HFF-Myc (cell line): ENCODE measurements at places on chromosomes 7 and 10.
A peak's percentile ranks its signal among the peaks of the same experiment; 100 is the strongest.

GRCh38 chr7:27091105-27091504 is 4.7 kb downstream of the HOXA1 start:
- no peak for DNase-seq

GRCh38 chr7:33039257-33039902 is 23.2 kb downstream of the NT5C3A start:
- no peak for DNase-seq

- DNase-seq, result no peak
These were observed 38.7 kb downstream of the GLI3 start for GRCh38 chr7:42198296-42198695.

- DNase-seq, result no peak
These were observed 24.8 kb downstream of the LIPK start for GRCh38 chr10:88730864-88731263.

GRCh38 chr7:36723951-36724664 is at the start of gene AOAH:
AOAH (minus strand) TSS chr7:36724494; CDS start chr7:36724148, 346 bp downstream.
- DNase-seq, result no peak

- DNase-seq, result no peak
These were observed 6.9 kb upstream of the ACSL5 start for GRCh38 chr10:112366992-112367391.

DNA sequence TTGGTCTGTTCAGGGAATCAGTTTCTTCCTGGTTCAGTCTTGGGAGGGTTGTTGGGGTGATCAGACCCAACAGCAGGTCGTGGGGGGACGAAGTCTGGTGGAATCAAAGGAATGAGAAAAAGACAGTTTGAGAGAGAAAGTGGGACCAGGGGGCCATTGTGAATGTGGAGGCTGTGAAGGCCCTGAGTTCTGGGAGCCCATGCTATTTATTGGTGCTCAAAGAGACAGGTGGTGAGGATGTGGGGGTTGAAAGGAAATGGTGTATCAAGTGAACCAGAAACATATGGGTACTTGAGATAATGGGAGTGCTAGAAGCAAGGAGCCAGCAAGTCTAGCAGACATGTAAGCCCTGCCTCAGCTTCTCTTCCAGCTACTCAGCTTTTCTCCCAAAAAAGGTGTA is 84.1 kb downstream of the CCSER2 start:
- no peak for DNase-seq

DNA sequence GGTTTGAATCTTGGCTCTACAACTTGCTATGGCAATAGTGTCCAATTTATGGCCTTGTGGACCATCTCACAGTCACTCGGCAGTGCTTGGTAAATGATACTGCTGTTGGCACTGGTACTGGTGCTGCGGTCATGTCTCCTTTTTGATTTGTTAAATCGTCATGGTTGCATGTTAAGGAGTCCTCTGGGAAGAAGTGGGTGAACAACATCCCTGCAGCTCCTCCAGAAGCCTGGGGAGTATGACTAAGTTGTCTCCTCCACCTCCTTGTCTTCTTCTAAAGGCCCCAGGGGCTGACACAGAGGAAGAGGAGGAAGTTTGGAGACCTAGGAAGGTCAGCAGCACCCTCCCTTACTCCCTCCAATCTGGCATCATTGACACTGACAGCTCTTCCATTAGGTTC is 8.5 kb downstream of the ITPRIP start:
- no peak for DNase-seq

GRCh38 chr10:131769571-131770410 is 131.0 kb upstream of the PPP2R2D start:
- DNase-seq, result no peak

- no peak for DNase-seq
These were observed 70.0 kb downstream of the KLF6 start for GRCh38 chr10:3714967-3715366.

- no peak for DNase-seq
These were observed 35.8 kb upstream of the ELN start for GRCh38 chr7:73992101-73992562.

GRCh38 chr10:101839416-101840063 is 4.1 kb downstream of the KCNIP2 start:
- DNase-seq, result no peak

DNA sequence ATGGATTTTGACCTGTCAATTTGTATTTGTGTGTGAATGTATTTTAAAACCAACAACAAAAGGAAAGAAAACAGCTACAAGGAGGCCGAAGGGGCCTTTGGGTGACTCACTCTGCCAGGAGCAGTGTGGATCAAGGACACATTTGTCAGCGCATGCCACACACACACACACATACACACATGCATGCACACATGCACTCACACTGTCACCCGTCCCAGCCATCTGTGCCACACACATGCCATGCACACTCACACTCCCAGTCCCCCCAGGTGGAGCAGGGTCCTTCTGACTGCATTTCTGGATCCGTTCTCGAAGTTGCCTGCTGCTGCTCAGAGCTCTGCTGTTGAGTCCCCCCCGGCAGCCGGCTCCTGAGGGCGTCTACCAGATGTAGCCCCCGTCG is 26.0 kb downstream of the SPOCK2 start:
- DNase-seq, result peak; percentile 16

DNA sequence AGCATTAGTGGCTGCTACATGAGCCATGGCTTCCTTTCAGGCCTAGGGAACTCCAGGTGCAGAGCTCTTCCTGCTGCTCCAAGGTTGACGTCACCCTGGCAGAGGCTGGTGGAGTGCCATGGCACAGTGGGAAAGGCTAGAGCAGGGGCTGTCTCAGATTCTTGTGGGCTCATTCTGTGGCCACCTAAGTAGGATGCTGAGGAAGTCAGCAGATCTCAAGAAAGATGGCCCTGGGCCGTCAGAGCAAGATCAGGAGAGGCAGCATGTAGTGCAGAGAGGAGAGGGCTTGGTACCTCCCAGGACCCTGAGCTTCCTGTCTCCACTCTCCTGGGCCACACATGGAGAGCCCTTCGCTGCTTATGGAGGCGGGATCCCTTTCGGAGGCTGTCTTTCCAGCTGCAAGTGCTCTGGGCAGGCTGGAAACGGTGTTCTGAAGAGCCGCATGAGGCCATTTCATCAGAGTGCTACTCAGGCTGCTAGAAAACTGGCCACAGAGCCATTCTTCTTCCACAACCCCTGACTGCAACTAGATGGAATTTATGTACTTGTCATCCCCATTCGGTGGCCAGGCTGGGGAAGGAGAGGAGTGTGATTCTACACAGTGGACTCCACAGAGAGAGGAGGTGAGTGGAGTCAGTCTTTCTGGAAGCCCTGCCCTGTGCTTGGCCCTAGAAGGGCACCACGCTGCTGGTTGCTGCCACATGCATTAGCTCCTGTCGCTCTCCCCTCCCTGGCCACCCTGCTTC is 304.2 kb downstream of the RPS24 start:
- no peak for DNase-seq

DNA sequence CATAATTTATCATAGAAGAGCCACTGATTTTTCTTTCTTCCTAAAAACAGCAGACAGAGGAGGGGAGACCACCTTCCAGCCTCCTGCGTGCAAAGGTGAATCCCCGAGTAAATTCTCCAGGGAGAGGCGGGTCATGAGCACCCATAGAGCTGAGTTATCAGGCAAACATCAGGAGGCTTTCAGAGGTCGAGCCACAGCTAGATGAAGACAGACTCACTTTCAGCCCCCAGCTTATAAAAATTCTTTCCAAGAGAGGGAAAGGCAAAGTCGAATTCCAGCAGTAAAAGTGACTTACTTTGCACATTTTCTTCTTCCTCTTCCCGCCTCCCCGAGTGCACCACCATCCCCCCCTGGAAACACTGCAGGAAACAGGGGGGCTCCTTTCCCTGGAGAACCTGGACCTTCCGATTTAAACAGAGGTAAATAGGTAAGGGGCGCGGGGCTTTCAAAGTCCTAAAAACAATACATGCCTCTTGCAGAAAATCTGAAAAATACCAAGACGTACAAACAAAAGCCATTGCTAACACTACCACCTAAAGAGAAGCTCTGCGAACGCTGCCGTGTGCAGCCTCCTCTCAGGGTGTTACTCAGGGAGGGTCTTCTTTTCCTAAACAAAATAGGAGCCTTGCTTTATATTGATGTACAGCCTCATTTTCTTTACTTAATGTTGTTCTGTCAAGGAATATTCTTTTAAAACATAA is 163.8 kb downstream of the SVIL start:
- no peak for DNase-seq

DNA sequence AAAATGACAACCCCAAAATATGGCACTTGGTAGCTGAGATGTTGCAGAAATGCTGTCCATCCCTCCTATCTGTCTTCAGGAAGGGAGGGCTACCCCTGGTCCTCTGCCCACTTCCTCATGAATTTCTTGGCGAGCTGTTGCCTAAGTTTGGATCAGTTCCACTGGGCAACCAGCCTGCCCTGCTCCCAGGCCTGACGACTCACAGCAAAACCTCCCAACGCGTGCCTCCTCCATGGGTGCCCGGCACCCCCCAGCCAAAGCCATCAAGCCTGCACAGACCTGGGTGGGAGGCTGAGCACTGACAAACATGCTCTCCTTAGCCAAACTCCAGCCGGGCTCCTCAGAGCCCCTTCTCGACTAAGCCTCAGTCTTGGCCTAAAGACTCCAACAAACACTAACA is 8.9 kb downstream of the VSTM4 start:
- DNase-seq, result no peak

- DNase-seq, result no peak
These were observed 26.4 kb upstream of the LMOD2 start for GRCh38 chr7:123629281-123629680.

GRCh38 chr7:91293136-91293535 is 28.9 kb downstream of the FZD1 start:
- DNase-seq, result no peak

DNA sequence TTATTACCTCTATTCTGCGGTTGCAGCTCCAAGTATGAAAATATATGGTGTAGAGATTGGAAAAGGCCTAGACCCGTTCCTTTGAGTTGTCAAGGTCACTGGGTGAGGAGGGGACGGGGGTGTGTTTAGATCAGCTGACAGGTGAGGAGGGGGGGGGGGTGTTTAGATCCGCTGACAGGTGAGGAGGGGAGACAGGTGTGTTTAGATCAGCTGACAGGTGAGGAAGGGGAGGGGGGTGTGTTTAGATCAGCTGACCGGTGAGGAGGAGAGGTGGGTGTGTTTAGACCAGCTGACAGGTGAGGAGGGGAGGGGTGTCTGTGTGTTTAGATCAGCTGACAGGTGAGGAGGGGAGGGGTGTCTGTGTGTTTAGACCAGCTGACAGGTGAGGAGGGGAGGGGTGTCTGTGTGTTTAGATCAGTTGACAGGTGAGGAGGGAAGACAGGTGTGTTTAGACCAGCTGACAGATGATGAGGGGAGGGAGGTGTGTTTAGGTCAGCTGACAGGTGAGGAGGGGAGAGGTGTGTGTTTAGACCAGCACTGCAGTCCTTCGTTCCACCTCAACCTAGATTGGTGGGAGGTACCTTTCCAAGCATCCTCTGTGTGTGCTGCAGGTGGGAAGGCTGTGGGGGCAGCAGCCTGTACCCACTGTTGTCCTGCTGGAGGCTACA is 655.0 kb upstream of the ADARB2 start:
- no peak for DNase-seq

- no peak for DNase-seq
These were observed 309.6 kb upstream of the PRKCQ start for GRCh38 chr10:6889718-6890117.

GRCh38 chr7:36639826-36640225 is 84.5 kb downstream of the AOAH start:
- DNase-seq, result no peak
